ENCODE measurements at places on chromosomes 6 and 20. TPM values are rescaled to one million over a fixed set of nuclear protein-coding genes. Genes with fewer than 3 reads are reported as not detected.

DNA sequence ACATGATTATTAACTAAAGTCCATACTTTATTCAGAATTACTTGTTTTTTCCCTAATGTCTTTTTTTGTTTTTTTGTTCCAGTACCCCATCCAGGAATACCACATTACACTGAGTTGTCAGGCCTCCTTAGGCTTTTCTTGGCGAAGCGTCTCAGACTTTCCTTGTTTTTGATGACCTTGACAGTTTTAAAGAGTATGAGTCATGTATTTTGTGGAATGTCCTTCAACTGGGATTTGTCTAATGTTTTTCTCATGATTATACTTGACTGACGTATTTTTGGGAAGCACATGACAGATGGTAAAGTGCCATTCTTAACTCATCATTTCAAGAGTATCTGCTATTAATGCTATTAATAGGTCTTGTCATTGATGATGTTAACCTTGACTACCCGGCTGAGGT lies 23.6 kb downstream of the ENPP1 start:
- DNase-seq = no peak

GRCh38 chr6:79564636-79565035 lies 27.4 kb upstream of the LCA5 start:
- DNase-seq = no peak

DNA sequence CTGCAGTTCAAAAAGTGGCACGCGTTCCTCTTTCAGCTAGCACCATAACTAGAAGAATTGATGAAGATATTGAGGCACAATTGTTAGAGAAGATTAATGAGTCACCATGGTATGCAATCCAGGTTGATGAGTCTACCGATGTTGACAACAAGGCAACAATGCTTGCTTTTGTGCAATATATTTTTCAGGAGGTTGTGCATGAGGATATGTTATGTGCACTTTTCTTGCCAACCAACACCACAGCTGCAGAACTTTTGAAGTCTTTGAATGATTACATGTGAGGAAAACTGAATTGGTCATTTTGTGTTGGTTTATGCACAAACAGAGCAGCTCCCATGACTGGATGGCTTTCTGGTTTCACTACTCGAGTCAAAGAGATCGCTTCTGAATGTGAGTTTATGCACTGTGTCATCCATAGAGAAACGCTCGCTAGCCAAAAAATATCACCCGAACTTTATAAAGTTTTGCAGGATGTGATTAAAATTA lies 129.3 kb upstream of the SLC24A3 start:
- DNase-seq = no peak

Gene XKR7
- polyA plus RNA-seq = 0.26 TPM

Gene HTR1B
- polyA plus RNA-seq = 0.69 TPM

Gene OR2H2
- 0.17 TPM for polyA plus RNA-seq

DNA sequence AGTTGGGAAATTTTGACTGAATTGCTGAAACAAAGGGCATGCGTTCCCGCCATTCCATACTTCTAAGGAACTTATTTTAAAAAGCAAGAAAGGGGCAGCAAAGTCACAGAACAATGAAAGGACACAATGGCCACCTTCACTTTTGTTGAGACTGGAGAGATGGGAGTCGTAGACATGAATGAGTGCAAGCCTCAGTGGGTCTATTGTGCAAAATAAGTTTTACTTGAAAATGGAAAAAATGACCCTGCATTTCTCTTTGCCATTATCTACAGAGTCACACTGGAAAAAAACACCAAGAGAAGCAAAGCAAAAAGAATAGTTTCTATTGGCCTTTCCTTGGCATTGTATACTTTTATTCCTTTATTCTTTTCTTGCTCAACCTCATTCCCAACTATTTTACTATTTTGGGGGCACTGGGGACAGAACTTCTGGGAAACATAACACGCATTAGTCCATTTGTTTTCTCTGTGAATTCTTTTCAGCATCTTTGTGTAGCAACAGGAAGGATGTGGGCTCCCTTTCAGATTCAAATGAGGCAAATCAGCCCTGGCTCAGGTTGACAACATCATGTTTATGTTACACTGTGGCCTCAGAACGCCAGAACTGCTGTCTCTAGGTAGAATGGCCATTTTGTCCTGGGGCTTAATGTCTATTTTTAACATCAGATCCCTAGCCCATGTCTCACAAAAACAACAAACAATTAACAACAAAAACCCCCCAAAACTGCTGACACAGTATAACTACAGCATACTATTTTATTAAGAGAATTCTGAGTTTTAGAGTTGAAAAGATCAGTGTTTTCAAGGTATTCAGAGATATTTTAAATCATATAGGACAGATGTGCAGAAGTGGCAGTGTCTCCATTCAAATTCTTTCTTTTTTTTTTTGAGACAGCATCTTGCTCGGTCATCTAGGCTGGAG lies 122.2 kb downstream of the FYN start:
- DNase-seq = no peak

Gene MAFB
- polyA plus RNA-seq = 133 TPM

GRCh38 chr20:40741507-40742106 lies 52.6 kb upstream of the MAFB start:
- no peak for DNase-seq

Gene PLG
- 19.1 TPM for polyA plus RNA-seq

- no peak for DNase-seq
Observed at GRCh38 chr20:63567136-63567385, 7.0 kb downstream of the HELZ2 start.

Gene WFDC2
- 215 TPM for polyA plus RNA-seq

Gene TENT5A
- 5.4 TPM for polyA plus RNA-seq

DNA sequence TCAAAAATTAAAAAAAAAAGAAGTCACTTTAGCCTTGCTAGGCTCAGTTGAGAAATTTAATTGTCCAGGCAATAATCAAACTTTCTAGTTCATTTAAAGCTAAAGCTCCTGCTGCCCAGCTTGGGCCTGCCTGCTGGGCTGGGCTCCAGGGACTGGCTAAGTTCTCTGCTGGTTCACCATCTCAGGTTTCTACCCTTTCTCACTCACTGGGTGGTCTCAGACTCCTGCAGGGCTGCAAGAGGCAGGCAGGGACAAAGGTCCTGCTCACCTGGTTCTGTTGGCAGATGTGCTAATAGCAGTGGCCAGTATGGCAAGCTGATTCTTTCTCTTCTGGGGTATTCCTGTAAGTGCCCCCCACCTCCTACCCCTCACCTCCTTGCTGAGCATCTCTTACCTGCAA lies 21.2 kb upstream of the RTF2 start:
- DNase-seq = no peak

Gene CLIC5
- 235 TPM for polyA plus RNA-seq

Gene SSTR4
- not detected for polyA plus RNA-seq

DNA sequence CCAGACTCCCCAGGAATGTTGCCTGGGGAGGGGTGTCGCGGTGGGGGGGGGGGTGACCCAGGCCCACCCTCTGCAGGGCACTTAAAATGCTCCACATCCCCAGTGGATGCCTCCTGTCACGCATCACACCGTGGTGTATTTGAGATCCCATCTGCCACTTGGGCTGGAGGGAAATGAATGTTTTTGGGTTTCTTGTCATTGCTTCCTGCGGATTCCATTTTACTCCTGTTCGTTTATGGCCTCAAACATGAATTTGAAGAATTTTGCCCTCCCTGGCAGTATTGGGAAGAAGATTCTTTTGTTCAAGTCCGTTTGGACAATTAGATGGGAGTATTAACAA lies 544 bp upstream of the KHDC1 start:
- no peak for DNase-seq

- DNase-seq = no peak
Observed at GRCh38 chr6:125157280-125157679, 3.7 kb downstream of the TPD52L1 start.

GRCh38 chr20:47876311-47877088 lies 91.2 kb upstream of the SULF2 start:
- no peak for DNase-seq

Gene IL20RA
- 1.4 TPM for polyA plus RNA-seq

DNA sequence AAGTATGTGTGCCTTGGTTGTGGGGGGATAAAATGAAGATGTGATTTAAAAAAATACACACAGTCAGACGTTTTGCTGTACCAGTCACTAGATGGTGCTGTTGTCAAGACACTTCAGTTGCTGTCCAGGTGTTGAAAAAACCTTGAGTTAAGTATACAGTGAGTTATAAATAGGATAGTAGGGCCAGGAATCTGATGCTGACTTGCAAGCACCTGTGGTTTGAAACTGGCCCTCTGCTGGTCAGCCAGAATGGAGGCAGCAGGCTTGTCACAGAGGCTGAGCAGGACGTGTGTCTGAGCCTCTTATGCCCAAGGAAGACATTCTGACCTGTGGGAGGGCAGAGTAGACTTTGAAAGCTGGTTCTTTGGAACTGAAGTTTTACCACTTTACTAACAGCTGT lies 27.8 kb downstream of the RNF8 start:
- DNase-seq = no peak

Gene PAX1
- polyA plus RNA-seq = not detected

Gene NEDD9
- 67.6 TPM for polyA plus RNA-seq

Gene GINS1
- polyA plus RNA-seq = 21.2 TPM
